ENCODE measurements at places on chromosomes 1 and 21.

DNA sequence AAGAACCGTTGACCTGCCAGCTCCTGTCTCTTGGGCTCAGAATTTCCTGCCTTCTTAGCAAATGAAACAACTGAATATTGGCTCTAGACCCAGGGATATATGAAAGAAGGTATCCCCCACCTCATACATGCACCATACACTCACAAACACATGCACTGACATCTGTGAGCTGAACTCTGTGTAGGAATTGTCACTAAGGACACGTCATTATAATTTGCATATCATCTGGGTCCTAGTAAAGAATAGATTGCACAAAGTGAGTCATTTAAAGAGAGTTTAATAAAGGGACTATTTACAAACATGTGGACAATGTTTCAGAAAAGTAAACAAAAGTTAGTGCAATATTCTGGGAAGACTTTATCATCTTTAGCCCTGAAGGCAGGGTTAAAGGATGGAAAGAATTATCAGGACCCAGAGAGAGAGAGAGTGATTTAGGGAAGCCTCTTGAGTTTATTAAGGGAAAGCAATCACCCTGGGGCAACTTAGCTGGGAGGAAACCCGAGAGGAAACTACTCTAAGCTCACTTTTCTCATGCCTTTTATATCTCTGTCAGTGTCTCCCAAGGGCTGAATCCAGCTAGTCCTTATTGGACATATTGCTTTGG lies 74.1 kb upstream of the PLA2G4A start:
- DNase-seq = no peak

DNA sequence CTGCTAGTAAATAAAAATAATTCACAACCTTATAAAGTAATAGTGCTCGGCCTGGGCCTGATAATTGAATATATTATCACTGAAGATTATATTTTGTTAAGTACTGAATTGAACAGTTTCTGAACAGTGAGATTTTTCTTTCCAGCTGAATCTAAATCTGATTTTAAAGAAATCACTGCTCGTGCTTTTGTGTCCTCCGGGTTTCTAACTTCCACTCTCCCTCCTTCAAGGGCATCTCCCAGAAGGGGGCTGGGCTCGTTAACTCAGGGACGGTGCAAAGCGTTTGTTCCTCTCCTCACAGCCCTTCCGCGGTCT lies 823 bp upstream of the KIF1B start:
- DNase-seq = no peak

GRCh38 chr1:110647254-110647891 lies 27.4 kb downstream of the KCNA3 start:
- no peak for DNase-seq

GRCh38 chr1:16326833-16327404 lies 25.4 kb downstream of the FBXO42 start:
- no peak for DNase-seq

DNA sequence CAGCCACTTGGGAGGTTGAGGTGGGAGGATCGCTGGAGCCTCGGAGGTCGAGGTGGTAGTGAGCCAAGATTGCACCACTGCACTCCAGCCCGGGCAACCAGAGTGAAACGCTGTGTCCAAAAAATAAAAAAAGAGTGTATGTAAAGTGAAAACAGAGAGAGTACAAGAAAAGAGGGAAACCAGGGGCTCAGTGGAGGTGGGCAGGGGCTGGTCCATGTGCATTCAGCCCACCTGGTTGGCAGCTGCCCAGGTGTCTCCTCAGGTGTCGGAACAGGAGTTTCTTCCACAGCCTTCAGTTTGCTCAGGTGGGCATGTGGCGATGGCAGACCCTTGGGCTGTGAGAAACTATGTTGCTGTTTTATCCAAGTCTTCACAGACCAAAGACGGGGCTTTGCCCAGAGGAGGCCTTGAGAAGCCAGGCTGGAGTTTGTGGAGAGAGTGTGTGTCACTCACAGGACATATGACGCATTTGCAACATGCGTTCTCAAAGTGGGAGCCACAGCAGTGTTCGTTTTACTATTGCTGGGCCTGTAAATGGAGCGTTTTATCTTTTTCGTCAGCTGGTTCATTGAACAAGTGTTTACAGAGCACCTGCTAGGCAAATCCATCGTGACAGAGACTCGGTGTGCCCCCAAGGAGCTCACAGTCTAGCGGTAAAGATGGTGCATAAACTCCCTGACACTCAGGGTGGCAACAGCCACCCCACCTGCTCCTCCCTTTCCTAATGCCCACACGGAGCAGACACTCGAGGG lies 22.4 kb upstream of the SAMD11 start:
- no peak for DNase-seq

DNA sequence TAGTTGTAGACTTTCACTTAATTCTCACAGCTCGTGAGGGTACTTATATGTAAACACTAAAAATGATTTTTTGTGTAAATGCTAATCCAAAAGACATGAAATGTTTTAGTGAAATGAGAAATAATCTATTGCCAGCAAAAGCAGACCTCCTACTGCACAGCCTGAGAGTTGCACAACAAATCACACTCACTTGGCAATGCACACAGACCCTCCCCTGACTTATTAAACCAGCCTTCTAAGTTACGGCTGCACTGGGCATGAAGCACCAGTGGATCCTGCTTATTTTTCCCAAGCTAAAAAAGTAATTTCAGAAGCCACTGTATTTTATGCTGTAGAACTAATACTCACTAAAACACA lies 10.3 kb downstream of the ERRFI1 start:
- no peak for DNase-seq

- no peak for DNase-seq
Measured at GRCh38 chr1:19828546-19828945, 13.5 kb upstream of the RNF186 start.

- DNase-seq = no peak
Measured at GRCh38 chr1:51190961-51191360, 45.1 kb upstream of the RNF11 start.

GRCh38 chr1:190739926-190740325 lies 262.3 kb upstream of the BRINP3 start:
- no peak for DNase-seq

DNA sequence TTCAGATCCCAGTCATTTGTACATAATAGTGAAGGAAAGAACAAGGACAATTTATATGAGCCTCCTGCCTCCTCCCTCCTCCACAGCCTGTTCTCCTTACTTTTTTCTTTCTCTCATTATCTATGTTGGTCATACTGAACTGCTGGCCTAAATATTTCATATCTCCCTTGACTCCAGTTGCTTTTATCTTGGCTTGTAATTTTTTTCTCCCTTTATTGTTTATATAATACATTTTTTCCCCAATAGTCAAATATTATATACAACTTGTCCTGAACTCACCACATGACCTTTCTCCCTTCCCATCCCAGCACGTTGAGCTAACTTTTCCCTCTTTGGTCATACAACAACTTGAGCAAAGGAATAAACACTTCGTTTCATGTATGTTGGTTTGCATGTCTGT lies 752.1 kb downstream of the LTN1 start:
- DNase-seq = no peak

- no peak for DNase-seq
Measured at GRCh38 chr1:21280011-21280471, 10.2 kb downstream of the ECE1 start.

GRCh38 chr21:45472445-45473365 lies 67.7 kb downstream of the COL18A1 start:
- DNase-seq = no peak

DNA sequence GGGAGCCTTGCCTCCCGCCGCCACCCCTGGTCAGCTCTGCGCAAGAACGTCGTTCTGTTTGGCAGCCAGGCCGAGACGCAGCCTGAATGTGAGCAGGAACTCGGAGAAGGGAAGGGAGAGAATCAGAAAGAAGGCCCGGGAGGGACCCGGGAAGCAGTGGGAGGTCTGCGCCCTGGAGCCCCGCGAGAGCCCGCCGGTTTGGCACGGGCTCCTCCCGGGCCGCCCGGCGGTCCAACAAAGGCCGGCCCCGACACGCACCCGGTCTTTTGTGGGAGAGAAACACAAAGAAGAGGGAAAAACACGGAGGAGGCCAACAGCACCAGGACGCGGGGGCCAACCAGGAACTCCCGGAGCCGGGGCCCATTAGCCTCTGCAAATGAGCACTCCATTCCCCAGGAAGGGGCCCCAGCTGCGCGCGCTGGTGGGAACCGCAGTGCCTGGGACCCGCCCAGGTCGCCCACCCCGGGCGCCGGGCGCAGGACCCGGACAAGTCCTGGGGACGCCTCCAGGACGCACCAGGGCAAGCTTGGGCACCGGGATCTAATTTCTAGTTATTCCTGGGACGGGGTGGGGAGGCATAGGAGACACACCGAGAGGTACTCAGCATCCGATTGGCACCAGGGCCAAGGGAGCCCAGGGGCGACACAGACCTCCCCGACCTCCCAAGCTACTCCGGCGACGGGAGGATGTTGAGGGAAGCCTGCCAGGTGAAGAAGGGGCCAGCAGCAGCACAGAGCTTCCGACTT lies 2.7 kb upstream of the OLIG2 start:
- no peak for DNase-seq

DNA sequence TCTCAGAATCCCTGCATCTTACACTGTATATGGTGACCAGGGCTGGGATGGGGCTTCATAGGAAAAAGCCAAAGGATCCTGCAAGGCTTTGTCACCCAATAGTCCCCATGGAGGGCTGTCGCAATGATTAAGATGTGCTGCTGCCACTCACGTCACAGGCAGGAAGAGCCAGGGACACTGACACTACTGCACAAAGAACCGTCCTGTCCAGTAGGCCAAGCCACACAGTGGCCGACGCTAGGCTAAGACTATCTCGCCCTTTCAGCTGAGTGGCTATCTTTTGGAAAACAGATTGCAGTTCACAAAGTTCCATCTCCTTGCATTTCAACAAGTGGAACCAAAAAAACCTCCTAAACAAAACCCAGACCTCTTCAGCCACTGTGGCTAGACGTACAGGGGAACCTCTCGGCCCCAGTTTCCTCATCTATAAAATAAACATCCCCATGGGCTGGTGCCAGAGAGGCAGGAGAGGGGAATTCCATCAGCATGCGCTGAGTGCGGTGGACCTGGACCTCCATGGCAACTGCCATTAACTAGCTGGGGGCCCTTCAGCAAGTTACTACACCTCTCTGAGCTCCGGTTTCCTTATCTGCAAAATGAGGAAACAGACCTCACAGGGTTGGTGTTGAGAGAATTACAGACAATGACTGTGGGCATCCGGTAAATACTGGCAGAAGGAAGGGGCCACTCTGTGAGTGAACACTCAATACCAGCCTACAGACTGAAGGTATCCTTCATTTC lies 8.7 kb downstream of the CAPZB start:
- DNase-seq = no peak

GRCh38 chr1:152752225-152752624 lies 5.6 kb upstream of the KPRP start:
- DNase-seq = no peak

- no peak for DNase-seq
Measured at GRCh38 chr1:219027146-219027673, 146.5 kb upstream of the LYPLAL1 start.

DNA sequence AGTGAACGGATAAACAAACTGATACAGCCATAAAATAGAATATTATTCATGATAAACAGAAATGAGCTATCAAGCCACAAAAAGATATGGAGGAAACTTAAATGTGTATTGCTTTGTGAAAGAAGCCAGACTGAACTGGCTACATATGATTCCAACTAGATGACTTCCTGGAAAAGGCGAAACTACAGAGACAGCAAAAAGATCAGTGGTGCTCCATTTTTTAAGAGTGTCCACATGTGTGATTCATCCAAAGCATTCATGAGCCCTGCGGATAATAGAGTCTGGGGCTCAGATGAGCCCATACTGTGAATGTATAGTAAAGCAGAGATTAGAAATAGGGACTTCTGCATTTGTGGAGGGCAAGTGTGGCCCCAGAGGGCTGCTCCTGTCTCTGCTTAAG lies 7.8 kb upstream of the TMEM222 start:
- DNase-seq = no peak

Measured in activated CD8-positive, alpha-beta memory T cell treated with anti-CD3 and anti-CD28 coated beads for 4 hours (primary cell).